NCI-H1092 (cell line): ENCODE measurements at places on chromosomes 12 and 14.

DNA sequence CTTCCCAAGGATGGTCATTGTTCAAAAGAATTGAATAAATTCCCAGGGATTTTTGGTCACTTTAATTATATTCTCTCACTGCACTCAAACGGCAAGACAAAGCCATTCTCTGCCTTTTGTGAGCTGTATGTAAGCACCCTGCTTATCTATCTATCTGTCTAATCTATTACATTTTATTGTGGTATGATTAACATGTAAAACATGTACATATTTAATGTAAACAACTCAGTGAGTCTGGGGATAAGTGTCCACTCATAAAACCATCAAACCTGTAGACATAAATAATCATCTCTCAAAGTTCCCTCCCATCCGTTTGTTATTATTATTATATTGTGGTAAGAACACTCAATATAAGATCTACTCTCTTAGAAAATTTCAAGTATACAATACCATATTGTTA is 167.1 kb downstream of the CAND1 start:
- no peak for DNase-seq

- no peak for DNase-seq
These were observed 43.9 kb upstream of the ACTN1 start for GRCh38 chr14:69023035-69023434.

DNA sequence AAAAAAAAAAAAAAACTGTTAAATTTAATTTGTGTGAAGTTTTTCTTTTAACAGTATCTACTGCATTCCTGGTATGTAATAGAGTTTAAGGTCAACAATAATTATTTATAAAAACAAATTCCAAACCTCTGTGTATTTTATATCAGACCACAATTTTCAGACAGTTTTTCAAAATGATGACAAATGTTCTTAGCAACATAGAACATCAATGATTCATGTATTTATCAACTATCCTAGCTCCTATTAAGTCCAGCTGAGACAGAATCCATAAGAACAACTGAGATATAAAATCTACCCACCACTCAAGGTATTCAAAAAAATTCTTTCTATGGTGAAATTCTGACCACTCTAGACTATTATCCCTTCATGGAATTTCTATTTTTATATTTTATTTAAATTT is 144.5 kb downstream of the EPS8 start:
- DNase-seq = no peak

- DNase-seq = no peak
These were observed 266.8 kb downstream of the ADAMTS20 start for GRCh38 chr12:43285159-43285598.

DNA sequence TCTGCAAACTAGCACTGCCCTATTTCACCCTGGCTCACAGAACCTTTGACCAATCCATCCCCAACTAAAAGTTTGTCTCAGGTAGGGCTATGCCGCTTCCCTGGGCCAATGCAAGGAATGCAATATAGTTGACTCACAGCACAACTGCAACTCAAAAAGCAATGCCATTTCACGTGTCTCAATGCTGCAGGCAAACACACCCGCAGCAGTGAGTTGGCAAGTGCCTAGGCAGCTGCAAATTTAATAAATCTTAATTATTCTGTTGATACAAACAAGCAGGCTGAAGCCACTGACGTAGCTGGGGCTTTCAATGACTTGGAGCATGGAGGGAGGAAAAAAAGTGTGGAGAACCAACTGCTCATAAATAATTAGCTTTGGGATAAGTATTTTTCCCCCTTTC is 87.9 kb downstream of the SYNE3 start:
- no peak for DNase-seq

- DNase-seq = no peak
These were observed 703 bp downstream of the HIGD1C start for GRCh38 chr12:50953047-50953446.

DNA sequence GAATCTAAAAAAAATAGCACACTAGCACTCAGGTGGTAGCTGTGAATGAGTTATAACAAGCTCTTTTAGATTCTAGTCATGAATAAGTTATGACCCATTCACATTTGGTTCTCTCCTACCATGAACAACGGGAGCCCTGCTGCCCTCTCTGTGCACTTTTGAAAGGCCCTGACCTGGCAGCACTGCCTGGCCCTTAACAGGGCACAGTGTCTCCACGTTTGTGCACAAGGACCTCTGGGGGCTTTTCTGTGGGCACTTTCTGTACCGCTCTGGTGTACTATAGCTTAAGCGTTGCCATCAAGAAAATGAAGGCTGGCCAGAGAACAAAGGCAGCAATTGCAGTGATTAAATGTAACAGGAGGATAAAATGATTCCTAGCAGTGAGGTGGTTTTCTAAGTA is 21.2 kb downstream of the CCDC92 start:
- no peak for DNase-seq

GRCh38 chr12:109014984-109015765 is 5.7 kb downstream of the SVOP start:
- DNase-seq = no peak

DNA sequence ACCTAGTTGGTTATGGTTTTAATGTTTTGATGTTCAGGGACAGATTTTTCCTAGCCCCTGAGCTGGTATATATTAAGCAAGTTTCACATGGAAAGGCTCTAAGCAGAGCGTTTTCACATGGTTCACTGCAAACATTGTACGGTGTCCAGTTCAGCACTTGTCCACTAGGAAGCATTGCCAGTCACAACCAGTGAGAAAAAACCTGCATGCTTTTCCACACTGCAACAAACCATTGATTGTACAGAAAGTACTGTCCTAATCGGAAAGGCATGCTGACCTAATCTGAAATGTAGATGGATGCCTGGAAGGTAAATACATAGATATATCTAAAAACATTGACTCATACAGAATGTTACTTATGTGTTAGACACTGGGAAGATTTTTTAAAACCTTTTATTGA is 25.0 kb upstream of the NPAS3 start:
- DNase-seq = no peak

DNA sequence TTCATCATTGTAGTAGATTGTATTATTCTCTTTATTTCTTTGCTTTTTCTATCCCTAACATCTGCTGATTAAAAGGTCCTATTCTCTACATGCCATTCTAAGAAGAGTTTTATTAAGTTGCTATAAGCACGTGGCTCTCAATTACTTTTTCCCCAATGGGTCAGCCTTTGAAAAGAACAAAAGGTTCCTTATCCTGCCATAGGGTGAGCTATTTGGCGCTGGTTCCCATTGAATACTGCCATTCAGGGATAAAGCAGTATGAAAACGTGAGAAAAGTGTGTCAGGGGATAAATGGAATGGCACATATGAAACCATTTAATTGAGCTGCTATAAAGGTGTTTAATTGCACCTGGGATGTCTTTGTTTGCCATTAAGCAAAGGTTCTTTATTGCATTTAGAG is 80.9 kb downstream of the SYNE2 start:
- no peak for DNase-seq

DNA sequence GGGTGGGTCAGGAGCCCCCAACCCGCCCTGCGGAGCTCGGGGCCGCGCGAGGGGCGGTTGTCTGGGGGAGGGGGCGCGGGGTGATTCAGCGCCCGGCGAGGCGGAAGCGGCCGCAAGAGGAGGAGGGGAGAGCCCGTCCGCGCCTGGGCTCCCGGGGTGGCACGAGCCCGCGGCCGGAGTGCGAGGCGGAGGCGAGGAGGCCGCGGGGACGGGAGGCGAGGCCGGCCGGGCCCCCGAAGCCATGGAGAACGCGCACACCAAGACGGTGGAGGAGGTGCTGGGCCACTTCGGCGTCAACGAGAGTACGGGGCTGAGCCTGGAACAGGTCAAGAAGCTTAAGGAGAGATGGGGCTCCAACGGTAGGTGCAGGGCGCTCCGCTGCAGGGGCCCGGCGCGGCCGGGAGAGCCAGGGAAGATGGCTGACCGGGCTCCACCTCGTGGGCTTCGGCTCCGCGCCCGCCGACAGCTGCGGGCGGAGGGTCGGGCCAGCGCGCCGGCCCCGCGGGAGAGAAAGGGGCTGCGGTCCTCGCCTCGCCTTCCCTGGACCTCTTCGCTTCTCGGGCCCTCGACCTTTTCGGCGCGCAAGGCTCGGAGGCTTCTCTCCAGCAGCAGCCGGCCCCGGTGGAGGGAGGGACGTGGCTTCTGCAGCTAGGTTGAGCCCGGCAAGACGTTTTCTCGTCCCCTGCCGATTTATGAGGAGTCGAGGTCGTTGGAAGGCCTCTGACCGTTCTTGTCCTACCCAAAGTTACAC is 677 bp downstream of the ATP2A2 start:
- DNase-seq = no peak

DNA sequence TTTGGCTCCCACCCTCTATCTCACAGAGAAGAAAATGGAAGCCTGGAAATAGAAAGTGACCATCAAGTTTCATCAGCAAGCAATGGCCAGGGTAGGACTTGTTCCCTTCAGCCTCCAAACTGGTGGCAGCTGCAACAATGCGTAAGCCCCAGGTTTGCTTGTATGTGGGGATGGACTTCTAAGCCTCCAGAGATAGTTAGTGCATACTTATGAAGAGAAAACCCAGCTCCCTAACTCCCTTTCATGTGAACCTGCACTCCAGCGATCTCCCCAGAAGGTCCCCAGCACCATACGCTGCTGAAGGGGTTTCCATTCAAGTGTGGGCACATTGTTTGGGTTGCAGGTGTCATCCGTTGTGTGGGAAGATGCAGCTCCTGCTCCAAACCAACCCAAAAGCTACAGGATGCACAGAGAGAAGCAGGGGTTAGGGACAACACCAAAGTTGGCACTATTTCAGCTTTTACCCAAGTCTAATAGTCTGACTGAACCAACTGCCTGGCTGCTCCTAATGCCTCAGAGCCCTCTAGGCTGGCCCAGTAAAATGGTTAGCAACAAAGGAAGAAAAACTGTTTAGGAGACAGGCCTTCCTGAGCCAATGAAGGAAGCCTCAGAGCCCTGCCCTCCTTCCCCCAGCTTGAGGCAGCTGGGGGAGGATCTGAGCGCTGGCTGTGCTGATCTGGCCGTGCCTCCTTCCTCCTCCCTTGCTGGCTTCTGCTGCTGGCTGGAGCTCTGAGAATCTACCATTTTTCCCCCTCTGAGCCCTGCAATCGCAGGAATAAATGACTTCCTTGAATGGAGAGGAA is 12.3 kb downstream of the ZFP36L1 start:
- no peak for DNase-seq

GRCh38 chr14:102939820-102940561 is 17.5 kb downstream of the AMN start:
- DNase-seq = no peak

DNA sequence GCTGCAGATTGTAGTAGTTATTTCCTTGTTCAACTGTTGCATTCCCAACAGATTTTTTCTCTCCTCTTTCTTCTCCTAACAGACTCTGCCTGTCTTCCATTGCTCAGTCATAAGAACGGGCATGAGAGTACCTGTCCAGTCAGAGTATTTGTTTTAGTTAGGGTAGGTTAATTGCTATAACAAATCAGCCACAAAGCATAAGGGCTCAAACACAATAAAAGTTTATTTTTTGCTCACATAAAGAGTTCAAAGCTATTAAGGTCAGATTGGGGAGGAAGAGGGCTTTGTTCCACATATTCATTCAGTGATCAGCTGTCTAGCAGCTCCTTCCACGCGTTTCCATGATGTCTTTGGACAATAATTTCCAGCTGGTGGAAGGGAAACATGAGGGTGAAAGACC is 92.8 kb upstream of the PLXNC1 start:
- no peak for DNase-seq

- DNase-seq = no peak
These were observed 50.9 kb downstream of the SLC4A8 start for GRCh38 chr12:51475543-51475942.

DNA sequence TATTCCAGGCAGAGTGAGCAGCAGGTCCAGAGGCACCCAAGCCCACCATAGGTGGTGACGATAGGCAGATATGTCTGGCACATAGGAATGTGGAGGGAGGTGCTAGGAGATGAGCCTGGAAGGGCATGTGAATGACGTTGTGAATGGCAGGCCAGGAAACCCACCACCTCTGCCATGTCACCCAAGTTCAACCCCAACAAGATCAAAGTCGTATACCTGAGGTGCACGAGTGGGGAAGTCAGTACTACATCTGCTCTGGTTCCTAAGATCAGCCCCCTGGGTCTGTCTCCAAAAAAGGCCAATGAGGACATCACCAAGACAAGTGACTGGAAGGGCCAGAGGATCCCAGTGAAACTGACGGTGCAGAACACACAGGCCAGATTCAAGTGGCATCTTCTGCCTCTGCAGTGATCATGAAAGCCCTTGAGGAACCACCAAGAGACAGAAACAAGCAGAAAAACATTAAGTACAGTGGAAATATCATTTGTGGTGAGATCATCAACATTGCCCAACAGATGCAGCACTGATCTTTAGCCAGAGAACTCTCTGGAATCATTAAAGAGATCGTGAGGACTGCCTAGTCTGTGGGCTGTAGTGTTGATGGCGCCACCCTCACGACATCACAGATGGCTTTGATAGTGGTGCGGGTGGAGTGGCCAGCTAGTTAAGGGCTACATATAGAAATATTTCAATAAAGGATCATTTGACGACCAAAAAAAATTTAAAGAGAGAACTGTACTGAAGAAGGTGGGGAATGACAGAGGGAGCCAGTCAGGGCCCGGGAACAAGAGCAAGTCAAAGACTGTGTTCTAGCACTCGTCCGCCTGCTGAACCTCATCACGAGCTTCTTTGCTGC is 99.7 kb downstream of the ZFP36L1 start:
- no peak for DNase-seq
